Activated T-cell treated with anti-CD3 and anti-CD28 coated beads, Interleukin-2, amount 50 U/mL, for 48 hours (primary cell): ENCODE measurements at places on chromosomes 12 and 14.

- no peak for DNase-seq
Observed at GRCh38 chr12:21502164-21502496, 541 bp downstream of the GOLT1B start.

DNA sequence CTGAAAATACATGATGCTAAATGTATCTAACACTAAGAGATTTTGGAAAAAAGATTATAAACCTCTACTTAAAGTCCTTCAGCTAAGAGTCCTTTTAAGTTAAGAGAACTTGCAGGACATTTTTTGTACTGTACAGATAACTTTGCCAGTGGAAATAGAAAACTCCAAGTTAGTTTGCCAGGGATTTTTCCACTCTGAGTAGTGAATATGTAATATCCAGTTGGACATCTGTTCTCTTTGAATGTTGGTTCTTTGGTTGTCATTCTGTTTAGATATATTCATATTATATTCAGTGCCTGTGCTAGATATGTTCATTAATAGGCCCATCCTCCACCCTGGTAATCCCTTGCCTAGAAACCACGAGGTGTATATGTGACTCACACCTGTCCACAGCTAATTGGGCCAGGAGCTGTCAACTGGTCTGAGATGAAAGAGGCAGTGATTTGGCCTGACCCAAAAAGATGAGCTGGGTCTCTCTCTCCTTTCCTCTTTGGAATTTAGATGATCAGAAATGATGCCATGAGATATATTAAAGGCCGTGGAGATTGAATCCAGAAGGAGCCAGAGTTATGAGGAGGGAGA lies 261.0 kb upstream of the LRIG3 start:
- no peak for DNase-seq

DNA sequence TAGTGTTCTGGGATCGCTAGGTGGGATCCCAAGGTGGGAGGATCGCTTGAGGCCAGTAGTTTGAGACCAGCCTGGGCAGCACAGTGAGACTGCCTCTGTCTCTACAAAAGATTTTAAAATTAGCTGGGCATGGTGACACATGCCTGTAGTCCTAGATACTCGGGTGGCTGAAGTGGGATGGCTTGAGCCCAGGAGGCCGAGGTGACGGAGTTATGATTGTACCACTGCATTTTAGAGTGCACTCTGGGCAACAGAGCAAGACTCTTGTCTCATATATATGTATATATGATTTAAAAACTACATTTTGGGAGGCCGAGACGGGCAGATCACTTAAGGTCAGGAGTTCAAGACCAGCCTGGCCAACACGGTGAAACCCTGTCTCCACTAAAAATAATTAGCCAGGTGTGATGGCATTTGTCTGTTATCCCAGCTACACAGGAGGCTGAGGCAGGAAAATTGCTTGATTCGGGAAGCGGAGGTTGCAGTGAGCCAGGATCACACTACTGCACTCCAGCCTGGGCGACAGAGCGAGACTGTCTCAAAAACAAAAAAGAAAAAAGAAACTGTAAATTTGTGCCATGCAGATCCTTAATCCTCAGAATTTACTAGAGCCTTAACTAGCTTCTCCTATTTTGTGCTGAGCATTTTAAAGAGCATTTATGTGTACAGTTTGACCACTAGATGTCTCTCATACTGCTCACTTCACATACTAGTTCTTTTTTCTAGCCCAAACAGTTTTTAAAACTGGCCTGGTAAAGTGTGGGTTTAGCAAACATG lies 114.8 kb downstream of the MON2 start:
- no peak for DNase-seq

GRCh38 chr12:128783129-128783574 lies 40.6 kb downstream of the SLC15A4 start:
- peak; percentile 71 for DNase-seq

GRCh38 chr14:100062590-100062989 lies 2.6 kb upstream of the EVL start:
- no peak for DNase-seq

DNA sequence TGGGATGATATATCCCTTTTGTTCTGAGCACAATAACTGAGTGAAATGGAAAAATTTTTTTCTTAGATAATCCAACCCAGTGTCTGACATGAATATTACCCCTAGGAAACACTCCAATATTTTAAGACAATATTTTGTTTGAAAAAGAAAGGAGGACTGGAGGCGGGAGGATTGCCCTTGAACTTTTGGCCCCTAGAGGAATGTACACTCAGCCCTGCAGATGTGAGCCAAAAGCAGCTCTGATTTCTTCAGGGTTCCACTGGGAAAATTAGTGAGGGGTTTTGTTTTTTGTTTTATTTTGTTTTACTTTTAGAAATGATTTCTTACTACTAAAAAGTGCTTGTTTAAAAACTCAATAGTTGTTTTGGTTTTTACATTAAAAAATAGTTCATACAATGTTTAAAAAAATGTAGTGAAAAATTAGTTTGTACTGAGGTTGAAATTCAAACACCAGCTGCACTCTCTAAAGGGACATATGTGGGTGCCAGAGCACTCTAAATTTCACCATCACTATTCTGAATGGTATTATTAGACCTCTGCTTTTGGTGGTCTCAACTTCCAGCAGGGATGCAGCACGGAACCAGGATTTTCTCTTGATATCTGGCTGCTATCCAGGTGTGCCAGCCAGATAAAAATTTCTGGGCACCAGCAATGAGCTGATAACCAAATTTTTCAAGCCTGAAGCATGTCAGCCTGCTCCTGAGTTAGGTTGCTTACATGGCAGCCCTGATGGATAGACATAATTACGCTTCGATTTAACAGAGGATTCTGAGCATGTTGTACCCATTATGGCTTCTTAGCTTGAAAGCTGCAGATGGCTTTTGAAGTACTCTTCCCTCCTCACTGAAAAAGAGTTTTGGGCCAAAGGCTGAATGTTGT lies 141.9 kb downstream of the ANO6 start:
- no peak for DNase-seq

- DNase-seq: peak; percentile 44
Observed at GRCh38 chr14:102654298-102654697, 61.8 kb downstream of the RCOR1 start.

DNA sequence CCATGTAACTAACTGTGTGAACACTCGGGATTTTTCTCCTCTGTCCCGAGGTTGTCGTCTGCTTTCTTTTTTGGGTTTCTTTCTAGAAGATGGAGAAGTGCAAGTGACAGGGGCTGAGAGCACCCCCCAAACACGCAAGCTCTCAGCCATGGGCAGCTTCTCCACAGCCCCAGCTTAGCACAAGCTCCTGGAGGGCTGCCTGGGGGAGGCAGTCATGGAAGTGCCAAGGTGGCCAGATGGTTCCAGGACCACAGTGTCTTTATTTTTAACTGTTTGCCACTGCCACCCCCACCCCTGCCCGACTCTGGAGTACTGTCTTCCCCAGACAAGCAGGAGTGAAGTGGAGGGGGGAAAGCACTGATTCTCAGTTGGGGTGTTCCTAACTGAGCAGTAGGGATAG lies 58.2 kb downstream of the ST8SIA1 start:
- no peak for DNase-seq

DNA sequence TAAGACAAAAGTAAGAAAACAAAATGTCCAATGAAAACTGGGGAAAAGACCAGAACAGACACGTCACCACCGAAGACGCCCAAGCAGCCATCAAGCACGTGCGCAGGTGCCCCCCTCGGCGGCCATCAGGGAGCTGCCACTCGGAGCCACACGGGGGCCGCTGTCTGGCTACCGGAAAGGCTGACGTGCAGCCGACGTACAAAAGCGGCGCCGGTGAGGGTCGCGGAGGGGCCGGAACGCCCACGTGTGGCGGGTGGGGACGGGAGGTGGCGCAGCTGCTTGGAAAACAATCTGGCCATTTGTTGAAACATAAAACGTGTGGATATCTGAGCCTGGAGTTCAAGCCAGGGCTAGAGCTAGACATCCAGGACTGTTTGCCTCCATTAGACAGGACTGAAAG lies 60.7 kb downstream of the GALNT9 start:
- DNase-seq: no peak

DNA sequence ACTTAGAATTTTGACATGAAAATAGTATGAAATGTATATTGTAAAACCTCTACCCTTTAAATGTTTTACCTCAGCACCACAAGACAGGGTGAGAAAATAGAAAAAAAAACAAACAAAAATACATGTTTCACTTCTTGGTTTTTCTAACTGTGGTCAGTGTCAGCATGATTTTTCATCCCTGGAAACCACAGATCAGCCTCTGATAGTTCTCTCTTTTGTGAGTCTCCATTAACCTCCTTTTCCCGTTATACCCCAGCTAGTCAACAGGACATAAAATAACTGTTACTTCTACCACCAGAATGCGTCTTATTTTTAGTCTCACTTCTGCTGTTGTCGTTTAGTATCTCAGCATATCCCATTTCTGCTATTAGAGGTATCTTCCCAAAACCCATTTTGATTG lies 48.3 kb upstream of the KCNMB4 start:
- no peak for DNase-seq

- DNase-seq: no peak
Observed at GRCh38 chr12:92739113-92739512, 36.3 kb downstream of the PLEKHG7 start.

DNA sequence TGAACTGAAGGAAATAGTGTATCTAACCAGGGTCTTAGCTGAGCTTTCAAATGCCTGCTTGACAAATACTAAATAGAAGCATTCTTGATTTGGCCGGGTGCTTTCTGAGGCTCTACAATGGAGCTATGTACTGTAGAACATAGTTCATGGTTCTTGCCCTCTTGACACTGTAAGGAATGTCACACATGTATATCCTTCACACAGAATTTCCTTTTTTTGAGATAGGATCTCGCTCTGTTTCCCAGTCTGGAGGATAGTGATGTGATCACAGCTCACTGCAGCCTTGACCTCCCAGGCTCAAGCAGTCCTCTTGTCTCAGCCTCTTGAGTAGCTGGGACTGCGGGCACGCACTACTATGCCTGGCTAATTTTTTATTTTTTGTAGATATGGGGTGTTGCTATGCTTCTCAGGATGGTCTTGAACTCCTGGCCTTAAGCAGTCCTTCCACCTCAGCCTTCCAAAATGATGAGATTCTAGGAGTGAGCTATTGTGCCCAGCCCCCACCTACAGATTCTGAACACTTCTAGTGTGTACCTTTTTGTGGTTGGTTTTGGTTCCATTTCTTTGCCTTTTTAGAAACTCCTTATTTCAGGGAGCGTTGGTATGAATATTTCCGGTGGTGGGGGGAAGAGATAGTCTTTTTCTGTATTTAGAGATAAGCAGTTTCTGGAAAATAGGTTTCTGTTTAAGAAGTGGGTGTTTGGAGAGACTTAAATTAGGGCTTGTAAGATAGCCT lies 4.2 kb downstream of the MLXIP start:
- DNase-seq: no peak

DNA sequence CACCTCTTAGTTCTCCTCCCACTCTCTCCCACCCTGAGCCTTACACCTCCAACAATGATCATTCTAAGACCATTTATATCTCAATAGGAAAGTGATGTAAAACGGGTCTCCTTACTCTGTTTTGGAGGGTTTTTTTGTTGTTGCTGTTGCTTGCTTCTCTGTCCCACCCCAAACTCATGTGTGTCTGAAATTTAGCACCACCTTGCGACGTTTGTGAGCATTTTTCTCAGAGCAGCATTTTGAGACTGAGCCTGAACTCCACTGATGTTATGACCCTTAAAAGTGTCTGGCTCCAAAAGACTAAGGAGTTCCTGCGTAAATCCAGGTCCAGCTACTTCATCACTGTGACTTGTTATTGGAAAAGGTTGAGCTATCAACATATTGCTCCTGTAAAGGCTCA lies 155.0 kb downstream of the DAD1 start:
- no peak for DNase-seq

DNA sequence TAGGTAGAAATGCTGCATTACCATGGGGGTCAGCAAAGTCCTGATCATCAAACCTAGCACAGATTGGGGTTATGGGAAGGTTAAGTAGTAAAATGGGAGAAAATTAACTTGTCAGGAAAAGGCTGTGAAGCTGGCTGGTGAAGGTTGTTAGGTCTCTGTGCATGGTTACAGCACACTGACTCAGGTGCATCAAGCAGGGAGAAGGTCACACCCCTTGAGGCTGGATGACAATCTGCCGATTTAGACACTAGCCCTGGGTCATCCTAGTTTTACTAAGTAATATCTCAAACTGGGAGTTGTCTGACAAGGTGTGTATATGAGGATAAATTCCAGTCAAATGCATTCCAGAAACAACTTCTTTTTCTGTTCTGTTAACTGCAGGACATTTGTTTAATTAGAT lies 271.1 kb upstream of the LRIG3 start:
- no peak for DNase-seq

DNA sequence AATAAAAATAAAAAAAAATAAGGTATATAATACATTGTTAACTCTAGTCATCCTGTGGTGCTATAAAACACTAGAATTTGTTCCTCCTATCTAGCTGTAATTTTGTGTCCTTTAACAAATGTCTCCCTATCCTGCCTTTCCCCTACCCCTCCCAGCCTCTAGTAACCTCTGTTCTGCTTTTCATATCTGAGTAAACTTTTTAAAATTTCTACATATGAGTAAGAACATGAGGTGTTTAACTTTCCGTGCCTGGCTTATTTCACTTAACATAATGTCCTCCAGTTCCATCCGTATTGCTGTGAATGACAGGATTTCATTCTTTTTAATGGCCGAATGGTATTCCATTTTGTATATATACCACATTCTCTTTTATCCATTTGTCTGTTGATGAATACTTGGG lies 71.3 kb upstream of the GNG2 start:
- no peak for DNase-seq

DNA sequence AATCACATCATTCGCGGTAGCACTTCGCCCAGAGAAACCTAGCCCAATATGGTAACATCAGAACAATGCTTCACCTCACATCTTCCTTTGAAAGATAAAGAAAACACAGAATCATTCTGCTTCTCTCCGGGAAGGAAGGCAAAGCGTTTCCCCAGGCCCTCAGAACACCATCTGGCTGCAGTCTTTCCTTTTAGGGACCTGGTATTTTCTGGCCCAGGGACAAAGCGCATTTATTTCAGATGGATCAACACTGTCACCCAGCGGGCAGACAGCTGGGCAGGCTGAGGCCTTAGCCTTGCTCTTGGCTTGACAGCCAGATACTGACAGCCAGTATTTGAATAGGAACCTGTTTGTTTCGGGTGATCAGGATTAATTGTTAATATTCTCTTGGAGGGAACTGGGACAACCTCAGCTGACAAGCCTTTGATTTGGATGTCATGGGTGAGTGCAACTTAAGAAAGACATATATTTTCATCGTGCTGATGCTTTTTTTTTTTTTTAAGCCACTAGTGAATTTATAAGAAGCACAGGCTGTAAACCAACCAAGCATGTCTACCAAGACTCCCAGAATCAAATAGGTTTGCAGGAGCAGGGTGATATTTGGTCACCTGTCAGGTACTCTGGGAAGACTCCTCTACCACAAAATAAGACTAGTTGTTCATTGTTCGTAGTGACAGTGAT lies 118.9 kb downstream of the VEZT start:
- no peak for DNase-seq
